Stimulated activated CD4-positive, alpha-beta T cell treated with anti-CD3 and anti-CD28 coated beads, Interleukin-15, amount 100 ng/mL, for 1 hour (primary cell): ENCODE measurements at places on chromosomes 7 and 10.

- no peak for DNase-seq
These were observed 23.6 kb upstream of the PFKP start for GRCh38 chr10:3043512-3044368.

DNA sequence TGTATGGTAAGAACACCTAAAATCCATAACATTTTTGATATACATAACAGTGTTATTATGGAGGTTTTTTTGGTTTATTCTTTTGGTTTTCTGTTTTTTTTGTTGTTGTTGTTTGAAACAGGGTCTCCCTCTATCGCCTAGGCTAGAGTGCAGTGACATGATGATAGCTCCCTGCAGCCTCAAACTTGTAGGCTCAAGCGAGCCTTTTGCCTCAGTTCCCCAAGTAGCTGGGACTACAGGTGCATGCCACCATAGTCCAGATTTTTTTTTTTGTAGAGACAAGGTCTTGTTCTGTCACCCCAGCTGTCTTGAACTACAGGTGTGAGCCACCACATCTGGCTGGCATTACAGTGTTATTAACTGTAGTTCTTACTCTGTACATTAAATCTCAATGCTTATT, 83.7 kb downstream of the TRIM24 start:
- DNase-seq = no peak

- DNase-seq = no peak
These were observed 82.5 kb downstream of the AHR start for GRCh38 chr7:17380736-17381662.

- DNase-seq = no peak
These were observed at the start of gene SCART1 for GRCh38 chr10:133453516-133454203. Gene SCART1 (plus strand): TSS chr10:133453945. CDS start chr10:133453998, 53 bp downstream.

DNA sequence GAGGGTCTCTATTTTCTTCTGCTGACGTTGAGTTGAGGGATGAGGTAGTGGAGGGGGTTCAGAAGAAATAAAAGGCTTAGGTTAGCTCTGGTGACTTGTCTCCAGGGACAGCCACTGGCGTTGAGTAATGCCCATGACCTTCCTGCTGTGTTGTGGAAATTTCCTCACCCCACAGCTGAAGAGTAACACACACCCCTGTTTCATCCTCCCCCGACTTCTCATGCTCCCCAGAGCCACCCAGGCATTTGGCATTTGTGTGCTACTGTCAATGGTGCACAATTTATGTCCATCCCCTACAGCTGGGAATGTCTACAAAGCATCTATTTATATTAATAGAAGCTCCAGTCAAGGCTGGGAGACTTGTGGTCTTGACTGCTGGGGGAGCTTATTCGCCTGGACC, 4.7 kb upstream of the TMEM72 start:
- no peak for DNase-seq

DNA sequence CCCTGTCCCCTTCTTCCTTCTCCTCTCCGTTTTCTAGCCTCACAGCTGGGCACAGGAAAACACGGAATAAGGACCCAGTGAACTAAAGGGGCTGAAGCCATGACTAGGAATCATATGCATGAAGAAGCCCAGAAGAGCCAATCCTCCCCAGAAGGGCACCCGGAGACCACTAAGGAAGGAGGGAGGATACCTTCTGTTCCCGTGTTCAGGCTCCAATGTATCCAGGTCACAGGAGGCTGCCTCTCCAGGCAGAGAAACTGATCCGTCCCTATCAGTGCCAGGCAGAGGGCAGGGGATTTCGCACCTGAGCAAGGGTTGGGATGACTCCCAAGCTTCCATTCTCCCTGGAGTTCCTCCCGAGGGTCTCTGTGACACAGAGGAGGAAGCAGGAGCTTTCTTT, 246.6 kb downstream of the SNX10 start:
- no peak for DNase-seq
